ENCODE measurements at places on chromosomes 6 and 20.

DNA sequence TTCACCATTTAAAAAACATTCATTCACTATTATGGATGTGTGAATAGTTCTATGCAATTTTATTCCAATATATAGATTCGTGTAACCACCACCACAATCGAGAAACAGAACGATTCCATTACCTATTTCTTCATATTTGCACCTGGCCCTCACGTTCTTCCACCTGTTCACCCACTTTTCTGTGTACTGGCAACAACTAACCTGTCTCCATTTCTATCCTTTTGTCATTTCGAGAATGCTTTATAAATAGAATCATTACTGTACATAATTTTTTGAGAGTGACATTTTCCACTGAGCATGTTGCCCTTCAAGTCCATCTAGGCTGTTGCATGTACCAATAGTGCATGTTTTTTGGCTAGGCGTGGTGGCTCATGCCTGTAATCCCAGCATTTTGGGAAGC lies 23.2 kb upstream of the STX11 start:
- no peak for DNase-seq

- no peak for DNase-seq
These were observed 58.3 kb downstream of the KAT14 start for GRCh38 chr20:18195931-18196330.

DNA sequence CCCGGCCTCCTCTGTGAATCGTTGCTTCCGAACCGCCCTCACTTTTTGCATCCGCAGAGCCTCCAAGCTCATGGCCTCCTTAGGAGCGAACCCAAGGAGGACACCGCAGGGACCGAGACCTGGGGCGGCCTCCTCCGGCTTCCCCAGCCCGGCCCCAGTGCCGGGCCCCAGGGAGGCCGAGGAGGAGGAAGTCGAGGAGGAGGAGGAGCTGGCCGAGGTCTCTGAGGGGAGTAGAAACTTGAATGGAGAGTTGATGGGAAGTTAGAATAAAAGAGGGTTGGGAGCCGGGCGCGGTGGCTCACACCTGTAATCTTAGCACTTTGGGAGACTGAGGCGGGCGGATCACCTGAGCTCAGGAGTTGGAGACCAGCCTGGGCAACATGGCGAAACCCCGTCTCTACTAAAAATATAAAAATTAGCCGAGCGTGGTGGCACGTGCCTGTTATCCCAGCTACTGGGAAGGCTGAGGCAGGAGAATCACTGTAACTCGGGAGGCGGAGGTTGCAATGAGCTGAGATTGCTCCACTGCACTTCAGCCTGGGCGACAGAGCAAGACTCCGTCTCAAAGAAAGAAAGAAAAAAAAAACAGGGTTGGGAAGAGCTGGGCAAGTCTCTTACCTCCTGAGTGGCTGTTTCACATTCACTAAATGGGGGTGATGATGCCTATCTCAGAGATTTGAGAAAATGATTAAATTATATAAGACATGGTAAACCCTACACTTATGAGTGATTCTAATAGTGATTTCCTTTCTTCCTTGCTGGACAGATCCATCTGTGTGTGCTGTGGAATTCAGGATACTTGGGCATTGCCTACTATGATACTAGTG lies 805 bp downstream of the MSH5 start:
- no peak for DNase-seq

DNA sequence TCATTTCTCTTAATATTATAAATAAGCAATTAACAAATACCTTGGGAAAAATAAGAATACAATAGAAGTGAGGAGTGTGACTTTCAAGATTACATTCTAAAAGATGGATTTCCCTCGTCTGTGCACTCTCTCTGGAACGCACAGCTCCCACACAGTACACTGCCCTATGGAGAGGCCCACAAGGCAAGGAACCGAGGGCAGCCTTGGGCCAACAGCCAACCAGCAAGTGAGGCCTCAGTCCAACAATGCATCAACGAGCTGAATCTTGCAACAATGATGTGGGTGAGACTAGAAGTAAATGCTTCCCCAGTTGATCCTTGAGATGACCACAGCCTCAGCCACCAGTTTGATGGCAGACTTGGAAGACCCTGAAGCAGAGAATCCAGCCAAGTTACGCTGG lies 34.5 kb upstream of the AVP start:
- no peak for DNase-seq

DNA sequence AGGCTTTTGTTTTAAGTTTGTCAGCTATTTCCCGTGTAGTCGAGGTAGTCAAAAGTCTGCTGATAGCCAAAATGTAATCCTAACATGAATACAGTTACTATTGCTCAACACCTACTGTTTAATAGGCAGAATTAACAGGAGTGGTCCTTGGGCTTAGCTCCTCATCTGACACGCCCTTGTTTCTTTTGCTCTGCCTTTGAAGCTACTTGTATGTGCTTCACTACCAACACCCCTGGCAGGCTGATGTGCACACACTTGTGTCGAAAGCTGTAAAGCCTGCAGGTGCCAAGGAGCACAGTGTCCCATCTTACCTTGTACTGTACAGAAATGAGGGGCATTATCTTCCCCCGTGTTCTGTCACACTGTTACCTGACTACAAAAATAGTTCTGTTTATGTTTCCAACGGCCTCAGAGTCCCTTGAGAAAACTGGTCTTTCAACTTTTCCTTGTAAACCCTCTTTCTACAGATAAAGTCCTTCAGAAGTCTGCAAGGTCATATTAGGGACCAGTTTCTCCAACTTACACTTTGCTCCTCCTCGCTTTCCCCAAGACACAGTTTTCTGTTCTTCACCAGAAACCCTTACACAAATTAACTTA lies 9.3 kb downstream of the SDHAF4 start:
- no peak for DNase-seq

DNA sequence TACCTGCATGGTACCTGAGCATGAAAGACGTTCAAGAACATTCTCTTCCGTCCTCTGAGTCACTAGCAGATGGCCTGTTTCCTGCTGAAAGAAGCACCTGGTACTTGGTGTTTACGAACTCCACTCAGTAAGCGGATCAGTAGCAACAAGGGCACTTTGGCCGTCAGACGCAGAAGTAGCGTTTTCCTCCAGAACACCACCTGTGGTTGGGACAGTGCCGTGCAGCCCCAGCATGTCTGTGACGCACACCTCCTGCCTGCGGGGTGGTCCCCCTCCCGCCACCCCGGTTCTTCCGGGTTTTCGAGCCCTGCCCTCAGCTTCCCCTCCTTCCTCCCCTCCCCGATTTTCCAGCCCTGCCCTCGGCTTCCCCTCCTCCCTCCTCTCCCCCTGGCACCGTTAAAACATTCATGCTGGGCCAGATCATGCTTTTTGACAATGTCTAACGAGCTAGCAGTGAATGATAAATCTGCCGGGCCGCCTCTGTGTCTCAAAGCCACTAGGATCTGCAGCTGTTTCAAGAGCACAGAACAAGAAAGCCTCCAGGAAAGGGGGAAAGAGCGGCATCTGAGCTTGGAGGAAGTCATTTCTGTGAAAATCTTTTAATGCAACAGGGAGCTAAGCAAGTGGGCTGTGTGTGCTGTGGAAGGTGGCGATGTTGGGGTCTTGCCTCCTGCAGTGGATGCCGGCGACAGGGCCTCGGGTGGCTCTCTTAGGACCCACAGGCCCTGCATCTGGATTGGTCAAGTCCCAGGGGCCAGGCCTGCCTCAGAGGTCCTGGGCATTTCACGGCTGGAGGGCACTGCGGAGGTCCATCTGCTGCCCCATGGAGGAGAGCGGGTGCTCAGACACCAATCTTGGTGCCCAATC lies 207.9 kb downstream of the ERMARD start:
- DNase-seq, result no peak

GRCh38 chr6:16450821-16451220 lies 212.4 kb downstream of the GMPR start:
- no peak for DNase-seq

DNA sequence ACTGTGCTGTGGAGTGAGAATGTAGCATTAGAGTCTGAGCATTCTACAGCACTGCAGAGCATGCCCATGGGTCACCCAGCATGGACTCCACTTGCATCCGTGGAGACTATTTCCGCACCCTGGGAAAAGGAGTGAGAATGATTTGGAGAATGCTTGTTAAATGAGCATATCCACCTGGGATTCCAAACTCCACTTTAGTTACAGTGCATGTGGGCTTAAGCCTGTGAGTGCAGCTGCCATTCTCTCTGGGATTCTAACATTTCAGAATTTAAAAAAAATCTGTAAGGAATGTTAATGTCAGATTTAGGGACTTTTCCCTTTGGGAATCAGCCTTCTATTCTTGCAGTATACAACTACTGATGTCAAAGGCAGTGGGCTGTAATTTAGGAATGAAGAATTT lies 33.4 kb downstream of the KIF25 start:
- DNase-seq, result no peak

DNA sequence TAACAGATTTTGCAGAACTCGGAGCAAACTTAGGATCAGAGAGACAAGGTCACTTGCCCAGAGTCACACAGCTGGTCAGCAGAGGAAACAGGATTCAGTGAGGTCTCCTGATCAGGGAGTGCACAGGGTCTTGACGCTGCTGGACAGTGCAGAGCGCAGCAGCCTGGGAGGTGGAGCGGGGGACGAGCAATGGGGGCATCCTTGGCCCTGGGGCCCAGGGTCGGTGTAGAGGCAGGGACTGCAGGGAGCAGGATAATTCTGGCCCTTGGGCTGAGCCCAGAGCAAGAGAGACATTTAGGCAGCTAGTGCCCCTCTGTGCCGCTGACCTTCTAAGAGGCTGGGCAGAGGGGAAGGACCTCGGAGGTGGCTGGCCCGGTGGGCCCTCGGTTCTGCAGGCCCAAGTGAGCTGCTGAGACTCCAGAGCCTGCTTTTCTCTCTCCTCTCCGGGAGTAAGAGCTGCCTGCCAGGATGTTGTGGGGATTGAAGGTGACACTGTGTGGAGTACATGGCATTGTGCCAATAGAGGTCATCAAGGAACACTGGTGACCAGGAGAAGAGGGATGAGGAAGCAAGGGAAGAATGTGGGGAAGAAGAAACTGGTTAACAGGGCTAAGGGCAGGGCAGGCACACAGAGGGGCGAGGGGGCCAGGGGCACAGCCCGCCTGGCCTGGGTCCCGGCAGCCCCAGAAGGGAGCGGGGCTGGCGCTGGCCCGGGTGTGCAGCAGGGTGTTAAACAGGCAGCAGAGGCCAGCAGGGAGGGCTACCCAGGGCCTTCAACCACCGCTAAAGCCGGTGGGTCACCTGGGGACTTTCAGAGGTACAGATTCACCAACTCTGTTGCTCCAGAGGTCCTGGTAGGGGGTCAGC lies 122.0 kb downstream of the AGPAT4 start:
- DNase-seq, result no peak

DNA sequence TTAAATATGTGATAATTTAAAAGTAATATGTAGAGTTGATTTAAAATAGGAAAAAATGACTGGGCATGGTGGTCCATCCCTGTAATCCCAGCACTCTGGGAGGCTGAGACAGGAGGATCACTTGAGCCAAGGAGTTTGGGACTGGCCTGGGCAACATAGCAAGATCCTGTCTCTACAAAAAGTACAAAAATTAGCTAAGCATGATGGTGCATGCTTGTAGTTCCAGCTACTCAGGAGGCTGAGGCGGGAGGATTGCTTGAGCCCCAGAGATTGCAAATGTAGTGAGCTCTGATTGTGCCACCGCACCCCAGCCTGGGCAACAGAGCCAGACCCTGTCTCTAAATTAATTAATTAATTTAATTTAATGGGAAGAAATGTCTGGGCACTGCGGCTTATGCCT lies 44.2 kb upstream of the CDYL start:
- DNase-seq, result no peak

GRCh38 chr6:144920391-144920961 lies 635.3 kb downstream of the UTRN start:
- DNase-seq, result no peak

DNA sequence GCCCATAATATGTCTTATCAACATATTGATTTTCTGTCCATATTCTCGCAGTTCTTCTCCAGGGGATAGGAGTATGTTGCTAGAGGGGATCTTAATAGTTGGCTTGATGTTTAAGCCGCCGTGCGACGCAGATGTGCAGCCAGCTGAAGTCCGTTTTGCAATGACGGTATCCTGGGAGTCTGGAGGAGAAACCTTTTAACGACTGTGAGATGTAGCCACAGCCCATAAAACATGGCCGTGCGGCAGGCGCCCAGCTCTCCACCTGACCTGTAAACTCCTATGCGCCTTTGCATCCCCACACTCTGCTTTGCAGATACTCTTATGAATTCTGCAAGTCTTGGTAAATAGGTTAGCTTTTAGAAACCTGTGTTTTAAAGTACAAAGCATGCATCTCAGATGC lies 36.9 kb downstream of the BMP6 start:
- DNase-seq, result no peak

GRCh38 chr20:18738055-18738454 lies 75.5 kb upstream of the SCP2D1 start:
- DNase-seq, result no peak

DNA sequence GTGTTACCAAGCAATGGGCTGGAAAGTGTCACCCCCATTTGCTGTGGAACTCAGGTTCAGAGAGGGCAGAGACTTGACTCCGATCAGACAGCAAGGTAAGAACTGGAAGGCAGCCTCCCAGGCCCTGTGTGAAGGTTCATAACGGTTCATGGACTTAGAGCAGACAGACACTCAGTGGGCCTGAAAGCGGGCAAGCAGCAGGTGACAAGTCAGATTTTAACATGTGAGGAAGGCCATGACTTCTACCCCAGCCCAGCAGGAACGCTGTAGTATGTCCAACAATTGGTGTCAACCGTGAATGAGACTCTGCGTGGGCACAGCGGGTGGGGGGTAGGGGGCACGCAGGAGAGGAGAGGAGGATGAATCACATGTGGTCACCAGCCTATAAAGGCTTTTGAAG lies 217.6 kb upstream of the SNX9 start:
- DNase-seq, result no peak

- no peak for DNase-seq
These were observed 624.3 kb downstream of the PTPRT start for GRCh38 chr20:42565235-42565995.

- DNase-seq, result no peak
These were observed 493 bp downstream of the CD83 start for GRCh38 chr6:14118091-14118439.

DNA sequence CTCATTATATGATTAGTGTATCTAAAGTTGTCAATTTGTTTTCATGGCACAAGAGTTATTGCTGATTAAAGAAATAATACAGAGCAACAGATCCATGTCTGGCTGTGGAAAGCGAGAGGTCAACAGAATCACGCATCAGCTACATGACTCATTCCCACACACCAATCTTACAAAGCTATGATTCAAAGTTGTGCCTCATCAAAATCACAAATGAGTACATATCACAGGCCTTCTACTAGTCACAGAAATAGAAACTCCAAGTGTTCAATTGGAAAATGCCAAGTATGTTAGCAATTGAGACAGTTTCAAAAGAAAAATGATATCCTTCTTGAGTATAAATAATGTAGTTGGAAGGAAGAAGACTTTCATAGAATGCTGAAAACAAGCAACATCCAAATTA lies 57.8 kb upstream of the NKAIN2 start:
- DNase-seq, result no peak
